ENCODE measurements at places on chromosomes 12 and 14.
A peak's percentile ranks its signal among the peaks of the same experiment; 100 is the strongest.

- no peak for DNase-seq
These were observed 16.5 kb downstream of the FAM186B start for GRCh38 chr12:49588721-49589516.

DNA sequence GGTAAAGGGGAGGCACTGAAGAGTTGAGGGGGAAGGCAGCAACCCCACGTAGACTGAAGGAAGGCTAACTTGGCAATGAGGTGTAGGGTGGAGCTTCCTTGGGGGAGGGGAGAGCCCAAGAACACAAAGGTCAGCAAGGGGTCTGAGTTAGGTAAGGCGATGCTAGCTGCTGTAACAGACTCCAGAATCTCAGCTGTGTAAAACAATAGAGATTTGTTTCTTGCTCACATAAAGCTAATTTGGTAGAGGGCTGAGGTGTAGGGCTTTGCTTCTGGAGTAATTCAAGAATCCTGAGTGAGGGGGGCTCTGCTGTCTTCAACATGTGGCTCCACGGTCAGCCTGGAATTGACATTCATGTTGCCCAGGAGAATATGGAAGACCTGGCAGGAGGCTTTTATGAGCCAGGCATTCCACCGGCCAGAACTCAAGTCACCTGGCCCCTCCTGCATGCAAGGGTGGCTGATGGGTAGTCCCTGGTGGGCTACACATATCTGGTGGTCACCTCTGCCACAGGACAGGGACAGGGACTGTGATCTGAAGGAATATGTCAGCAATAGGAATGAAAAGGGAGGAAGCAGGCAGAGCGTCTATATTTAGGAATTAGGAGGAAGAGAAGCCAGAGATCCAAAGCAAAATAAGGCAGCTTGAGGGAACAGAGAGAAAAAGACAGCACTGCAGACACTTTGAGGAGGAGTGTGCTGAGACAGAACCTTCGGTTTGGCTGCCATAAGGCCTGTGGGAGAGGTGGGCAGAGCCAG, 153.7 kb downstream of the ZFP36L1 start:
- peak; percentile 33 for DNase-seq

- DNase-seq, result no peak
These were observed 43.5 kb downstream of the CMKLR1 start for GRCh38 chr12:108295641-108296040.

GRCh38 chr12:46133751-46134150, 135.1 kb downstream of the SLC38A1 start:
- no peak for DNase-seq

GRCh38 chr14:45902241-45902640, 649.2 kb upstream of the MIS18BP1 start:
- DNase-seq, result no peak

- peak; percentile 83 for DNase-seq
These were observed 883 bp downstream of the FOXJ2 start for GRCh38 chr12:8033153-8034044.

GRCh38 chr12:110436231-110436630, 13.9 kb downstream of the ARPC3 start:
- no peak for DNase-seq

DNA sequence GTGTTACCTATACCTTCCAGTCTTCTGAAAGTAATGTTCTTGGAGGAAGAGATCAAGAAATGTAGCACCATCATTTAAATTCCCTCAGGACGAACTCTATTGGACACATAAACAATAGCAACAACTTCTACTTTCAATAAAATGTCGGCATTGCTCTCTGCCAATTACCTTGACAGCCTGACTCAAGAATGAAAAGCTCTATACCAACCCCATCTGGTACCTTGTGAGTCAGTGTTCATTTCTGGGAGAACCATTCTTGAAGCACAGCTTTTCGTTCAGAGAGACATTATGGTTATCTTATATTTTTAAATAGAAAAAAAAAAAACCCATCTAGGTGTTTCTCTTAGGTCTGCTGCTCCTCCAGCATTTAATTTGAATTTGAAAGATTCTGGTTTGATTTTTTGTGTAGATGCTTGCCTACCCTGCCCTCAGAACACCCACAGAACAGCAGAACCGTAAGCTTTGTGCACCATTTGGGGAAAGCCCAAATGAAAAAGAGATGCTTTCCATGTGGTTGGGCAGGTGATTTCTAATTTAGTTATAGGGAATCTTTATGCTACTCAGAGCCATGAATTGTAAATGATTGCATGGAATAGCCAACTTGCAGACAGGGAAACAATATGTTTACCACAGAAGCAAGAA, 156.0 kb downstream of the SAMD4A start:
- DNase-seq, result no peak

GRCh38 chr12:52006726-52007157, at the start of gene TAMALIN:
Gene TAMALIN, plus strand, starts transcription at chr12:52006946. Its CDS starts 74 bp downstream, at chr12:52007020.
- peak; percentile 55 for DNase-seq

DNA sequence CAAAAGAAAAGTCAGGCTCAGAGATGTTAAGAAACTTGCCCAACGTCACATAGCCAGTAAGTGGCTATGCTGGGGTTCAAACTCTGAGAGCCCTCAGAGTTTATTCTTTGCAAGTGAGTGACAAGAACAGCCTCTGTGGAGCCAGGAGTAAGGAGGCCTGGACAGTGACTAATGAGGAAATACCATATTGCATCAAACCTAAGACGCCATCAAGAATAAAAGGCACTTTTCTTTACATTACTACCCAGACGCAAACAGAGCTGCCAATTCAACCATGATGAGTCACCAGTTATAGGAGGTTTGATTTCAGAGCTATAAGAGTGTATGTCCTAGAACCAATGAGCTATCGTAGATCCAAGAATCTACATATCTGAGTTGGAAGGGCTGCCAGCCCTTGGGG, 9.4 kb downstream of the TNFRSF1A start:
- no peak for DNase-seq

DNA sequence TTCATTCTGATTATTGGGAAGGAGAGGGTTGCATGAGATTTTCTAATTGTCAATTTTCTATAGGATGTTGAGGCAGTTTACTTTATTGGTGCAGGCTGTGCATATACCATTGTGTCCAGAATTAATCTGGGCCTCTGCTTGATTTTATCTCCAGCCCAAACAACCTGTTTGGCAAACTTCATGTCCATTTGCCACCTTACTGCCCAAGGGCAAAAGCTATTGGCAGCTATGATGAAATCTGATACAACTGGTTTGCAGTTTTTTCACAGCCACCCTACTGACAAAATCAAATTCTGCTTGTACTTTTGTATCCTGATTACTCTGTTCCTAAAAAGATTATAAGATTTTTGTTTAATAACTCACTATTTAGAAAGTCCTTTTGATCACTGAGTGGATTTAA, 789.2 kb upstream of the FBXO33 start:
- no peak for DNase-seq

- DNase-seq, result no peak
These were observed 9.4 kb downstream of the RNF41 start for GRCh38 chr12:56212361-56212760.

GRCh38 chr12:46400406-46400805, 27.8 kb upstream of the SLC38A2 start:
- DNase-seq, result no peak

DNA sequence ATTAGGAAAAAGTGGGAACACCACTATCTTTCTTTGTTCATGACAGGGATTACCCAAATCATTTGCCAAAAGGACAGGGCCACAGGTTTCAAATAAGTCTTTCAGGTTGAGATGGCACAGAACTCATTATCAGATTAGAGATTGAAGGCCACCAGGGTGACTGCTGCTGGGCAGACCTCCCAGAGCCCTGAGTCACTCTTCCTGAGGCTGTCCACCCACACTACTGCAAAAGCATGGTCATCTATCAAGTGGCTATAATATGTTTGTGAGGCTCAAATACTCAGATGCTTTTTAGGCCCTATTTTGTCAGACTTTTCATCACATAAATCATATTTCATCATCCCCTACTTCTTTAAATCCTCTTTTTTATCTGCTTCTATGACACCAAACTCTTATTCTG, 155.3 kb upstream of the CCDC196 start:
- DNase-seq, result no peak

DNA sequence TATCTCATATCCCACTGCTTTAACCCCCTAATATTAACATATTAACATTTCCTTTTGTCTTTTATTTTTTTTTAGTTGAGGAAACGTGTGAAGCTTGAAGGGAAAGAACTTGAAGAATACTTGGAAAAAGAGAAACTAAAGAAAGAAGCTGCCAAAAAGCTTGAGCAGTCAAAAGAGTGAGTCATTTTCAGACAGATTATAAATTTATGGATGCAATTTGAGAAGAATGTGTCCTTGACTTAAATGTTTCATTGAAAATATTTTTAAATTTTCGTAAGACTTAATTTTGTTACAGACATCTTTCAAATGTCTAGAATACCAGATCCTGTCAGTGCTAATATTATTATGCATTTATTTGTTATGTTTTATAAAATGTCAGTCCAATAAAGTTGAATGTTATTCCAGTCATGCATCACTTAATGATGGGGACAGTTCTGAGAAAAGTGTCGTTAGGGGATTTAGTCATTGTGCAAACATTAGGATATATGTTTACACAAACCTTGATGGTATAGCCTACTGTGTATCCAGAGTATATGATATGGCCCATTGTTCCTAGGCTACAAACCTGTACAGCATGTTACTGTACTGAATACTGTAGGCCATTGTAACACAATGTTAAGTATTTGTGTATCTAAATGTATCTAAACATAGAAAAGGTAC, 32.6 kb downstream of the CPSF2 start:
- no peak for DNase-seq

GRCh38 chr12:13038491-13039161, 5.6 kb upstream of the FAM234B start:
- DNase-seq, result no peak

- DNase-seq, result no peak
These were observed 5.5 kb downstream of the PSMA6 start for GRCh38 chr14:35297706-35298105.

DNA sequence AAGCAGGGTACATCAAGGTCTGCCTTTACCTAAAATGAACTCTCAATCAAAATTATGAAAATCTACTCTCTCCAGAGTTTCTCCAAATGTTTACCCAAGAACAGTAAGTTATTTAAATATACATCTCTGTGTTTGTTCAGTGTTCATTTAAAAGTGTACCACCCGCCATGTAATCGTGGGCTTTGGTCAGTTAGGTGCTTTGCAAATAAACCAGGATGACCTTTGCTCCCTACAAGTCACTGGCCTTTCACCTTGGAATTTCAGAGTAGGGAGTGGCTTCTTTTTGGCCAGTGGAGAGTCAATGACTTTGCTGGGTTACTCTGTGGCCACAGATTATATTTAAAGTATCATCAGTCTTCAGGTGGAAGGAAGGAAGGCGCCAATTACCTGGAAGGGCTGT, 74.6 kb upstream of the PTPRB start:
- no peak for DNase-seq

GRCh38 chr14:54208751-54209150, 188.1 kb upstream of the CDKN3 start:
- no peak for DNase-seq

DNA sequence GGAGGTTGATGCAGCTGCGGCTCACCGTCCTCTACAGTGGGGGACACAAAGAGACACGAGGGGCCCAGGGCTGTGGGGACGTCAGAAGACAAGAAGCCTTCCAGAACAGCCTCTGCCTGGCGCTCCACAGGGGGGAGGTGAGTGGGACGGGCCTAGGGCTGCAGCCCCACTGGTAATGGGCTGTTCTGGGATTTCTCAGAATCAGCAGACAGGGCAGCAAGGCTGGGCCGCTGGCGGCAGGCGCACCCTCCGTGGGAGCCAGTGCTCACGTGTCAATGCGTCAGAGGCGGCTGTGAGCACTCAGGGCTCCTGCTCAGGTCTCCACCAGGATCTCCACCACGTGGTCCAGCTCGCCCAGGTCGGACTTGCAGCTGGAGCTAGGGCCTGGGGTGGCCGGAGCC, 10.0 kb downstream of the CDCA4 start:
- DNase-seq, result no peak

GRCh38 chr12:67377021-67377420, 107.9 kb downstream of the CAND1 start:
- DNase-seq, result no peak

- no peak for DNase-seq
These were observed 25.1 kb downstream of the MOK start for GRCh38 chr14:102279688-102280348.

DNA sequence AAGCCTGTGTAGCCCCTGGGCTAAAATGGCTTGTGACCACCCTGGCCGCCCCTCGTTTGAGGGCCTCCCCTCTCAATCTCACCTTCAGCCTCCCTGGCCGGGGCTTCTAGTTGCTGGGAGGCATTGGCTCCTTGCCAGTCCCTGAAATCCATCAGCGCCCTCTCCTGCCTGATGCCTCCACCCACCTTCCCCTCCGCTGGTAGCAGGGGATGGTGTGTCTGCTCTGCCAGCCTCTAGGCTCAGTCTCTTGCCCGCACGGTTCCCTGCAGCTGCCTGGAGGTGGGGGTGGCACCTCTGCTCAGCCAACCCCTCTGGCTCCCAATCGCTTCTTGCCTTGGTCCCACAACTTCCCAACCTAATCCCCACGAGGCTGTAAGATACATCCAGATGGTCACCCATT, 167.9 kb downstream of the PHETA1 start:
- no peak for DNase-seq

GRCh38 chr14:80930836-80931389, 10.6 kb downstream of the CEP128 start:
- DNase-seq, result no peak

DNA sequence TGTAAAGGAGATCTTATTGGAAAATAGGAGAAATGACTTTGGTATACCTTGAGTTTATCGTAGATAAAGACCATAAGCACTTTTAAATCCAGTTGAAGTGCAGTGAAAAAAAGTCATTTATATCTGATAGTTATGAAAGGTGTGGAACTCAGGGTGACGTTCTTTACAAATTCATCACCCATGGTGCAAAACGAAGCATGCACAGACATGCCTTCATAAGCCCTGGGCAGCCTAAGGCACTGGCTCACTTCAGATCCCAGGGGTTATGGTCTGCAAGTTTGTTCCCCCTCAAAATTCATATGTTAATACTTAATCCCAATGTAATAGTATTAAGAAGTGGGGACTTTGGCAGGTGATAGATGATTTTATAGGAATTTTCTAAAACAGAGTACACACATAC, 1216.4 kb upstream of the USP15 start:
- DNase-seq, result no peak

GRCh38 chr12:61713121-61713520, 547.1 kb upstream of the USP15 start:
- no peak for DNase-seq

DNA sequence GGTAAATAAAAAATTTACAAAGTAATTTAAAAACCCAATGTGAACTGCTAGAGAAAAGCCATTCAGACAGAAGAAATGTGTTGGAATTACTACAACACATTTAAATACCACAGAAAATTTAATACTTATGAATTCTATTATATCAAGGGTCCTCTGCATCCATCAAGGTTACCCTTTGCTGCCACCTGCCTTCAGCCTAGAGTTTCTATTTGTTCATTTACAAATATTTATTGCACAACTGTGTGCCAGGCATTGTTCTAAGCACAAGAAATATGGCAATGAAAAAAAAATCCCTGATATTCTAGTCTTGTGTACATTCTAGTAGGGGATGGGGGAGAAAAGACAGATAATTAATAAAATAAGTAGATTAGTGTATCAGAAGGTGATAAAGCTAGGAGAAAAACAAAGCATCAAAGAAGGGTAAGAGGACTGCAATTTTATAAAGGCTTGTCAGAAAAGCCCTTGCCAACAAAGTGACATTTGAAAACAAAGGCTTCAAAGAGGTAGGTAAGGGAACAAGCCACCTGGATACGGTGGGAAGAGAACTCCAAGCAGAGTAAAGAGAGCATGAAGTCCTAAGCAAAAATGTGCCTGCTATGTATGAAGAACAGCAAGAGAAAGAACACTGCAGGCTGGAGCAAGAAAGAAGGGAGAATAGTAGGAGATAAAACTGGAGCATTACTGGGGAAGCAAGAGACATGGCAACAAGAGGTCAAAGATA, 59.1 kb upstream of the SLC6A13 start:
- DNase-seq, result no peak

Measured in liver (tissue), 10 donors.